ENCODE measurements at places on chromosomes 7 and 10.

- no peak for DNase-seq
Observed at GRCh38 chr7:91512958-91513357, 248.7 kb downstream of the FZD1 start.

- no peak for DNase-seq
Observed at GRCh38 chr7:29971566-29972314, 17.9 kb downstream of the SCRN1 start.

GRCh38 chr7:51757960-51758359 is 441.4 kb upstream of the COBL start:
- DNase-seq, result no peak

DNA sequence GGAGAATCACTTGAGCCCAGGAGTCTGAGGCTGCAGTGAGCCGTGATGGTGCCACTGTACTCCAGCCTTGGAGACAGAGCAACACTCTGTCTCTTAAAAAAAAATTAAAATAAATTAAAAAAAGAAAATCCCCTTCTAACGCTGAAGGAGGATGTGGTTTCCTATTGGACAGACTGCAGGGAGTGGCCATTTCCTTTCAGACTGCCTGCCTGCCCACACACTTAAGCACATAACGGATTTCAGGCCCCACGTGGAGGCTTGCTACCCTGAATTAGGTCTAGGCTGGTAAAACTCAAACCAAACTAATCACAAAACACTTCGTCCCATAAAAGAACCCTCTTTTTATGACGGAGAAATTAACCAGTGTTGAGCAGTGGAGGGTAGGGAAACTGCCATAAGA is 34.0 kb downstream of the GATA3 start:
- DNase-seq, result no peak

- DNase-seq, result no peak
Observed at GRCh38 chr7:6495597-6496262, 48.0 kb upstream of the DAGLB start.

GRCh38 chr7:30166841-30167235 is 32.1 kb downstream of the MTURN start:
- DNase-seq, result no peak

GRCh38 chr7:135552148-135552547 is 5.6 kb upstream of the NUP205 start:
- DNase-seq, result no peak

GRCh38 chr7:82841828-82842227 is 320.9 kb downstream of the PCLO start:
- no peak for DNase-seq

- no peak for DNase-seq
Observed at GRCh38 chr10:3935933-3936359, 150.9 kb upstream of the KLF6 start.

DNA sequence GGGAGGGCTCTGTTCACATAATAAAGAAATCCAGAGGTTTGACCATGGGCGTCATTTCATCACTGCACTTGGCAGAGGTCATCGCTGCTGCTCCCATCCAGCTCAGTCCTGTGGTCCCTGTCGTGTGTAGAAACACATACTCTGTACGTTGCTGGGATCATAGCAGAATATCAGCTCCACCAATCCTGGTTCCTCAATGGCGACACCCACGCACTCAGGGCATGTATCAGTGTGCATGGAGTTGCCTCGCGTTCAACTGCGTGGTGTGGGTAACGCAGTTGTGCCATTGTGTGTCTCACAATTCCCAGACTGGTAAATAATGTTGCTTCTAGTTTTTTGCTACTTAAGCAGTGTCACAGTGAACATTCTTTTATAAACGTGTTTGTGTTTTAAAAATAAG is 111.1 kb downstream of the LHPP start:
- no peak for DNase-seq

- DNase-seq, result no peak
Observed at GRCh38 chr7:33842150-33842549, 63.2 kb upstream of the BMPER start.

DNA sequence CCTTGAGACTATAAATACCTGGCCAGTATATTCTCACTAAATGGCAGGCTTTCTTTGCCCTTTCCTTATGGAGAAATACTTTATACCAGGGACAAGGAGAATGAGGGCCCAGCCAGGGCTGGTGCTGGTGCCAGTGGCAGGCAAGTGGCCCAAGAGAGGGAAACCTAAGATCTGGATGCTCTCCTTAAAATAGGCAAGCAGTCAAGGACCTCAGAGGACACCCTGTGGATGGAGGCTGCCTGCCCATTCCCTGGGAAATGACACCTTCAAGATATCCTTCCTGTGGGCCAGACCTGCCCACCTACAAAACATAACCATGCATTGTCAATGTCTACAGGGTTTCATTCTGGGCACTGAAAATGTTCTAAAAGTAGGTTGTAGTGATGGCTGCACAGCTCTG is 29.1 kb downstream of the POLR3A start:
- DNase-seq, result no peak

- no peak for DNase-seq
Observed at GRCh38 chr10:132878730-132879407, 63.5 kb downstream of the CFAP46 start.

GRCh38 chr10:29757551-29758297 is 123.0 kb upstream of the SVIL start:
- DNase-seq, result no peak

DNA sequence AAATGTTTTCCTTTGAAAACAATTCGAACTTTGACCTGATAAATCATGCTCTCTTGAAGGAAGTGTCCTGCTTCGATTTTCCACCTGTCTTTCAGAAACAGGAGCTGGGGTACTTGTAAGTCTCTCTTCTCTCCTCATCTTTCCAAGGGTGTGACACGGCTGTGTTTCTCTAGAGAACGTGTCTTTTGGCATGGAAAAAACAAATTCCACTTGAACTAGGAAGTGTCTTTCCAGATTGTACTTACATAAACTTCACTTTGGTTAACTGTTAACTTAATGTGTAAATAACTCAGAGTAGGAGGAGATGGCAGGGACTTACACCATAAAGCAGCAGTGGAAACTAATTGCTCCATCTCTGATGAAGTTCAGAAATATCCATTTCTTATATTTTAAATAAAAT is 4.2 kb upstream of the CALCR start:
- DNase-seq, result no peak

DNA sequence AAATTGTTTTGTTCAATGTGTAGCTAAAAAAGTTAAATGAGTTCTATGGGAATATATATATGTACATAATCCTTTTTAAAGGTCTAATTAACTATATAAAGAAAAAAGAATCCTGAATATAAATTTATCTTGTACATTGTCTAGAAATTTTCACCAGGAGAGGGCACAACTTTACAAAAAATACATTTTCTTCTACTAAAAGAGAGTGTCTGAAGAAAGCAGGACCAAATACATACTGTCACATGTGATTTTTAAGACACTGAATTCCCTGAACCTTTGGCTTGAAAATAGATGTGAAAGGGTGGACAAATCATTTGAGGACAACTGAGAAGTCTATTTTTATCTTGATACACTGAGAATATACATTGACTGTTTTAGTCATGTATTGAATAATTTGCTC is 204.3 kb downstream of the DGKB start:
- no peak for DNase-seq

- no peak for DNase-seq
Observed at GRCh38 chr10:49001870-49002672, 62.4 kb upstream of the LRRC18 start.

- DNase-seq, result no peak
Observed at GRCh38 chr7:36860681-36861080, 136.4 kb upstream of the AOAH start.

GRCh38 chr7:158315326-158315725 is 272.3 kb downstream of the PTPRN2 start:
- DNase-seq, result no peak

GRCh38 chr7:111839261-111839660 is 277.0 kb upstream of the IMMP2L start:
- no peak for DNase-seq

- no peak for DNase-seq
Observed at GRCh38 chr10:73838008-73838567, 26.7 kb upstream of the NDST2 start.

- DNase-seq, result no peak
Observed at GRCh38 chr10:127151541-127151940, 44.9 kb downstream of the INSYN2A start.

- no peak for DNase-seq
Observed at GRCh38 chr10:55351431-55351830, 550.4 kb upstream of the PCDH15 start.

DNA sequence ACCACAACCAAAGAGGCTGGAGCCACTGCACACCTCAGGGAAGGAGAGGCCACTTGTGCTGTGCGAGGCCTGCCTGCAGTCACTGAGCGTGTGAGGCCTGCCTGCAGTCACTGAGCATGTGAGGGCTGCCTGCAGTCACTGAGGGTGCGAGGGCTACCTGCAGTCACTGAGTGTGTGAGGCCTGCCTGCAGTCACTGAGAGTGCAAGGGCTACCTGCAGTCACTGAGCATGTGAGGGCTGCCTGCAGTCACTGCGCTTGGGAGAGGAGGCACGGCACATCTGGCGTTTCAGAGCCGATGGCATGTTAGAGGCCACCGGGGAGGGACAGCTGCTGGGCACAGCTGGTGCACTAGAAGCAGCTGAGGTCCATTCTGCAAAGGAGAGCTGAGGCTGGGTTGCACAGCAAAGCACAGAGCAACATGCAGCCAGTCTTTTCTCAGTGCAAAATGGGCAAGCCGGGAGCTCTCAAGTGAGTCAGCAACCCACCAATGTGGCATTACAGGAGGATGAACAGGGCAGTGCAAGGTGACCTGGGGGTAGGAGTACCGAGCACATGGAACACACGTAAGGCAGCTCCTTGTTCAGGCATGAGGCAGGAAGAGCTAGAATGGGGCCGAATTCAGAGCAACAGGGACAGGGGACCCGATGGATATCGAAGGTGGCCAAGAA is 540.1 kb downstream of the PTPRN2 start:
- DNase-seq, result no peak

DNA sequence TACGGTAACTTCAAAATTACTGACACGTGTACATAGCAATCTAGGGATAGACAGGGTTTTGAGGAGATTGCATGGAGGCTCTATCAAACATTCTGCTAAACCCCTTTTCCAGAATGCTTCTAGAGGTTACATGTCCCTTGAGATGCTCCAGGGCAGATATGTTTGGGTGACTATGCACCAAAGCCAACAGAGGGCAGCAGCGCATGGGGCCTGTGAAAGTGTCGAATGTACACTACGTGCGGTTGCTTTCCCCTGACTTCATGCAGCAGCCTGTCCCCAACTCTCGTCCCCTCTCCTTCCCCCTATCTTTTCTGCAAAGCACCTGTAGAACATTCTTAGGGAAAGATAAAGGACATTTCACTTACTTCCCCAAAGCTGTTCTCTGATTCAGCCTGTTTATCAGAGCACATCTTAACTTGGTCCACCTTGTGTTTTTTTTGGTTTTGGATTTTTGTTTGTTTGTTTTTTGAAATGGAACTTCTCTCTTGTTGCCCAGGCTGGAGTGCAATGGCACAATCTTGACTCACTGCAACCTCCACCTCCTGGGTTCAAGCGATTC is 90.2 kb downstream of the UBE3C start:
- DNase-seq, result no peak

- no peak for DNase-seq
Observed at GRCh38 chr10:83127942-83128575, 1011.2 kb upstream of the GHITM start.

DNA sequence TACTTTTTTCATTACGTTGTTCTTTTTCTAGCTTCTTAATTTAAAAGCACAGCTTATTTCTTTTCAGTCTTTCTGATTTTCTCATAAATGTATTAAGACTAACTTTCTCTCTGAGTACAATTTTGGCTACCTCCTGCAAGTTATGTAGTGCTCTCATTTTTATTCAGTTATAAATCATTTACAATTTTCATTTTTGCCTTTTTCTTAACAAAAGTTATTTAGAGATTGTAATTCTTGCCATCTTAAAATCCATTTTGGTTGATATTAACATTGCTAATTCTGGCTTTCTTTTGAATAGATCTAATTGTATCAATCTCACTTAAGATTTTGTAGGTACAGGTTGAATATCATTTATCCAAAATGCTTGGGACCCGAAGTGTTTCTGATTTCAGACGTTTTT is 97.2 kb upstream of the LRRC4 start:
- DNase-seq, result no peak

- no peak for DNase-seq
Observed at GRCh38 chr10:109593682-109594081, 329.6 kb downstream of the XPNPEP1 start.

DNA sequence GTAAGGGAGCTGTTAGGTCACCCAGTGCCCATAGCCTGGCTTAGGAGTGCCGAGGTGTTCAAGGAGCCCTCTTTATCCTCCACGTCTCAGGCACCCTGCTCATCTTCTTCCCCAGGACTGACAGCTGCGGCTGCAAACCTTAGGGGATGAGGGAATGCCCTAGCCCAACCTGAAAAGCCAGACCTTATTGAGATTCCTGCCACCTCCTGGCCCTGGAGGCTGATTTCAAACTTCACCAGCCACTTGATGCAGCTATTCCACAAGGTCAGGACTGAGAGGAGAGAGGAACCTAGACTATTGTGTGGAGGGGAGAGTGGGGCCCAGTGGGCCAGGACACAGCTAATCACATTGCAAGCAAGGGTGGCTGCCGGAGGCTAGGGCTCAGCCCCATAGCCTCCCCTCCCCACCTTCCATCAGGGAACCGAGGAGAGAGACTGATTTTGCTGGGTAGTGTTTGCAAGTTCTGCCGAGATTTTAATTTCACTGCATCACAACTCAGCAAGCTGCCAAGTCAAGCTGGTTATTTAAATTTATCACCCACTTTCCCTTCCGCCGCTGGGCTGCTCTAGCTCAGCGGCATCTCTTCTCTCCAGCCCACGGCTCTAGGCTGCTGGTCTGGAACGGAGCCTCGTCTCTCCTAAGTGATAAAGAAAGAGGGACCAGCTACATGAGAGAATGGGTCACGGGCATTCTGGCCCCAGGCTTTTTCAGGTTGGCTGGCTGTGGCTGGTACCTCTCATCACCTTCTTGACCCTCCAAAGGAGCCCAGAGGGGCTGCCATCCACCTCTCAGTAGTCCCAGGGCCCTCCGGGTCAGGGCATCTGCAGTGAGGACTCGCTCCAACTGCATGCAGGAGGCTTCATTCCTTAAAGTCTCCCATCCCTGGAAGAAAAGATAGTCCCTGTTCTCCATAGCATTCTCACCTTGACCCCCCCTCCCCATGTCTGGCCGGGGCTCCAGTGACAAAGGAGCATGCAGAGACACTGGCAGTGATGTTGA is 66.7 kb downstream of the PAX2 start:
- no peak for DNase-seq

GRCh38 chr7:5777932-5778331 is 3.5 kb downstream of the RNF216 start:
- no peak for DNase-seq

GRCh38 chr7:103148131-103148993 is 537 bp downstream of the NAPEPLD start:
- no peak for DNase-seq

DNA sequence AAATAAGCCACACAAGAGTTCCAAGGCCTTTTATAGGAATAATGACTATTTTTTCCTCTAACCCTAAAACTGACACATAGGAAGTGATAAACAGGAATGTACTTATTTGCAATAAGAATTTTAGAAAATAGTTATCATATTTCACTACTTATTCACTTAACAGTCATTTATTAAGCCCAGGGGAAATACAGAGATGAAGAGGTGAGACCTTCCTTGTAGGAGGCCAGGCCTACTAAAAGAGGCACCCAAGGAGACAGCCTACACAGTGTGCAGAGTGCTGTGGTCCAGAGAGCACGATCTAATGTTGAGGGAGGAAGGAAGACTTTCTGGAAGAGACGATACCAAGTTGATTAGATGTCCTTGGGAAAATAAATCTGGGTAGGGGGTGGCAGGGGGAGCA is 45.0 kb upstream of the PPP1R3C start:
- no peak for DNase-seq
